ENCODE measurements at places on chromosomes 2 and 18.

- DNase-seq, result no peak
Observed at GRCh38 chr2:15348045-15348444, 213.1 kb downstream of the NBAS start.

- no peak for DNase-seq
Observed at GRCh38 chr2:233689501-233689900, 3.2 kb upstream of the UGT1A6 start.

- peak; percentile 58 for DNase-seq
Observed at GRCh38 chr2:96138179-96139145, at the start of gene ASTL. ASTL (minus strand) TSS chr2:96138502; CDS start chr2:96138436, 66 bp downstream.

DNA sequence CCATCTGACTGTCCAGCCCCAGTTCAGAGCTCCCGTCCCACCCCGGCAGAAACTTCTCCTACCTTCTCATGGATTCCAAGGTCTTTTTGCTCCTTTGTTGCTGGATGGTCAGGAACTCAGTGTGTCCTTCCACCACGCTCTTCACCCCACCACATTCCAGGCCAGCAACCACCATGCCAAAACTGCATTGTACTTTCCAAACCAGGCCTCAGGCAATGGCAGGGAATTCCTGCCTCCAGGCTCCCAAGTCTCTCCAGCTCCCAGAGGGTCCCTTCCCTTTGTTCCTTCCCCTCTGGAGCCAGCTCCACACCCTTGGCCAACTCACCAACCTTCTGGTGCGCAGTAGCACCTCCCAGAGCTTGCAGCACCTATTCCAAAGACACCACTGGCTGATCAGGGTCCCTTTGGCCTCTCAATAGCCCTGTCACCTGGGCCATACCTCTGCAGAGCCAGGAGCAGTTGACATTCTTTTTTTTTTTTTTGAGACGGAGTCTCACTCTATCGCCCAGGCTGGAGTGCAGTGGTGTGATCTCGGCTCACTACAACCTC, 8.1 kb downstream of the CHMP1B start:
- DNase-seq, result no peak

DNA sequence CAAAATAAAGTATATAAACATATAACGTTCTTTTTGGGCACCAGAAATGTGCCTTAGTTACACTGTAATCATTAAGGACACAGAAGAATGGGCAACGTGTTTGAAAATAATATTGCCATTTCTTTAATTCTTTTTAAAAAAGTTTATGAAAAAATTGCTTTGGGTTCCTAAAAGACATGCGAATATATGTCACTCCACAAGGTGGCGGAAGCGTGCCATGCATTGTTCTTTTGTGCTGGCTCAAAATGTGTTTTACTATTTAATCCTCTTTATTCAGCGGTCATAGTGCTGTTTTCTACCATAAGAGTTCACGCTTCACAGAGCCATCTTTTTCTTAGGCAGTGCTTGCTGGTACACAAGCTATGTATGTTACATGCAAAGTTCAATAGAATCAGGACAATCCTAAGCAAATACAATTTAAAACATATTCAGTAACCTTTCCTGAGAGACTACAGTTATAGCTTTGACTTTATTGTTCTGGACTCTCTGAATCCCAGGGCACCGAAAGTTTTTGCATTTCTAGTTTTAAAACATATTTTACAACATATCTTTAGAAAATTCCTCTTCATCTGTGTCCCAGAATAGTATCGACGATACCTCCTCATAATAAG, 147.8 kb upstream of the ERBB4 start:
- DNase-seq, result peak; percentile 46

DNA sequence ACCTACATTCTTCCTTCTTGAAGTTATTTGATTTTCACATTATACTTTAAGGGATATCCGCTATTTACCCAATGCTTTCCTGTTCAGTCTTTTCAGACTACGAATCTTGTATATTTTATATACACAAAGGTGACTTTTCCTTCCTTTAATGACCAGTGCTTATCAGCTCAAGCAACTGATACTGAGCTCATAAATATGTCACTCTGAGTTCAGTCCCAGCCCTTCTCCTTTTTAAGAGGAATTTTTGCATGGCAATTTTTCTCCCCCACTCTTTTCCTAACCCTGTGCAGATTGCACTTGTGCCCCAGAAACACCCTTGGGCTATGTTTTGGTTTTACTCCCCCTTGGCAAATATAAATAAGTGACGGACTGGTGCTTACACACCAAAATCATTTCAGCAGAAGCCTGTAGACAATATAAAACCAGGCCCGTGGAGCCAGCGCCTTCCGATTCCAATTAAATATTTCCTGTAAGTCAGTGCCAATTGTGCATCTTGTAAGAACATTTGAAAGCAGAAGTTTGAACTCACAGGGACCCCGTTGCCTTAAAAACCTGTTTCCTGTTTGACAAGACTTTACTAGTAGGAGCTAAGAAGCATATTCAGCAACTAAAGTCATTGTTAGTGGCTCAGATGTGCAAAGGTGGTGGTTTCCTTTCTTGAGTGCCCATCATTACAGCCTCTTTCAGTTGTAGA, 66.3 kb upstream of the GATA6 start:
- DNase-seq, result no peak

DNA sequence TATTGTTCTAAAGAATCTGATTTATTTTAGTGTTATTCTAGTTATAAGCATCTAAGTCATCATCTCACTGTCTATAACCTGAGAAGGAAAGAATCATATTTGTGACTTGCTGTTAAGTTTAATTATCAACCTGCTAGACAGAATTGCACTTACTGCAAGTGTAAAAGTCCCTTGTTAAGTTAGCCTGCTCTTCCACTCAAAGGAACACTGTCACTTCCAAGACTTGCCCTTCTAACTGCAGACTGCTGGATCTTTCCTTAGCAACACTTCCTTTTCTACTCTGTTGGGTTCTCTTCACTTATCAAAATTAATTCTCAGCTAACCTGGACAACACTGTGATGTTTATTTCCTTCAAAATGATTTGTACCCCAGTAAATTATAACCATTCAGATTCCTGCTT, 323.2 kb upstream of the TFPI start:
- no peak for DNase-seq

DNA sequence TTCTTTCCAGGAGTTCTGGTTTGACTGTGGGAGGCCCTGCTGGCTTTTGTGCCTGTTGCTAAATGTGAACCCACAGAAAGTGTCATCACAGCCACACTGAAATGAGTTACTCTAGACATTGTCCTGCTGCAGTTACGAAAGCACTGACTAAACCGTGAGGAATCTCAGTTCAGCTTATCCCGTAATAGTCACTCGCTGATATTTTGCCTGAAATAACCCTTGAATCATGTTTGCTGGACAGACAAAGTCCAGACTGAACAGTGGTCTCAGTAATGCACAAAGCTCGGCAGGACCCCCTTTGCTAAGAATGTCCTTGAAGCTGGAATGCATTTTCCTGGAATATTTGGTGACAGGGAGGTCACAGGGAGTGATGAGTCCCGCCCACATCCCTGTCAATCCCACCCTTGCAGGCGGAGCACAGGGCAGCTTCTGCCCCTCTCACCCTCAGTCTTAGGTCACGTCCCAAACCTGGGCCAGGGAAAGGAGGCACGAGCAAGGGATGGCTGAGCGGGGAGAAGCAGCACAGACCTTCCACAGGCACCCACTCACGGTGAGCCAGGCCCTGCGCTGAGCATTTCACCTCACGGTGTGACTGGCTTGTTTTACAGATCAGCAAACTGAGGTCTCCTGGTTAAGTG, 53.4 kb downstream of the ADI1 start:
- no peak for DNase-seq

GRCh38 chr2:14910654-14911053, 278.1 kb downstream of the LRATD1 start:
- DNase-seq, result no peak

DNA sequence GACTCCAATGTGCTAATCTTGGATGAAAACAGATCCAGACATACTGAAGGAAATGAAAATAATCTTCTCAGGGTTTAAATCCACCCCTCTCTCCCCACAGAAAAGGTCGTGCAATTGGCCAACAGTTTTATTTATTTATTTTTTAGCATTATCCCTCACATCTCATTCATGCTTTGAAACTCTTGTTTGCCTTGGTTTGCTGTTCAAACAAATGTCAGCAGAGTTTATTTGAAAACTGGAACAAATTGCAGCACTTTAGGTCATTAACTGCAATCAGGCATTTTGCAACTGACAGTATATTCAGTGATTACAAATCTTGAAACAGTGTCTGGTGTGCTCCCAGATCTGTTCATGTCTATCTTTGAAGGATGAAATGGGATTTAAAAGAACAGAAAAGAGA, 220.6 kb downstream of the SLC4A10 start:
- DNase-seq, result no peak

GRCh38 chr2:101341421-101341820, 32.9 kb upstream of the RNF149 start:
- DNase-seq, result no peak

GRCh38 chr2:161391737-161392506, 24.2 kb upstream of the TBR1 start:
- DNase-seq, result no peak

GRCh38 chr2:66683599-66683998, 248.7 kb downstream of the MEIS1 start:
- no peak for DNase-seq

- no peak for DNase-seq
Observed at GRCh38 chr2:73895473-73895872, 2.7 kb downstream of the ACTG2 start.

DNA sequence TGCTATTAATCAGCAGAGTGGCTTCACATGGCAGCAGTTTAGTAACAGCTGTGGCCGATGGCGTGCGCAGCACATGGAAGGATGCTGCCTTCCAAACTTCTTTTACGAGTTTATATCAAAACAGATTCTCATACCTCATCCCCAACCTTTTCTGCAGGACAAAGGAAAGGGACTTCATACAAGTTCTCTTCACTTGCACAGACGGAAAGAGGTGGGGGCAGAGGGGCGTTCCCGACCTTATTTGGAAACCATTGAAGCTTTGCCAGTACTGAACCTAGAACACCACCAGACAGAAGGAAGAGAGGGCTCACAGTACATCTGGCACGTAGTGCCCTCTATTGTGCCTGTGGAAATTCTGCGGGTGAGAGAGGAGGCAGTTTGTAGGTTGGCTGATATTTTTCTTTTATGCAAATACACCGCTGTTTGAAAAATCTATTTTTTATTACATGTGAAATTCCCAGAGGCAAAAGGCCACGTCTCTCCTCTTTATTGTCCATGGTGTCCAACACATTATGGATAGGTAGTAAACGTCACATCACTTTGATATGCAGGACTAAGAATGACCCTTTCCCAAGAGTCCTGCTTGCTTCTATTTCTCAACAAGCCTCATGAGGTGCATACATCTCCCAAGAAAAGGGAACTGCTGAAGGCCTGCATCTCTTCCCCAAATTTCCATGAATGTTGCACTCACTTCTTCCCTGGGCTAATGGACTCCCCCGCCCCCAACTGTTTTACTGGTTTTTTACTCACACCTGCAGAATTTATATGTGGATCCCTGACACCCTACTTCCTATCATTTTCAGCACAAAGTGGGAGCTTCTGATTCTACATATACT, 31.3 kb downstream of the COLEC12 start:
- DNase-seq, result no peak

DNA sequence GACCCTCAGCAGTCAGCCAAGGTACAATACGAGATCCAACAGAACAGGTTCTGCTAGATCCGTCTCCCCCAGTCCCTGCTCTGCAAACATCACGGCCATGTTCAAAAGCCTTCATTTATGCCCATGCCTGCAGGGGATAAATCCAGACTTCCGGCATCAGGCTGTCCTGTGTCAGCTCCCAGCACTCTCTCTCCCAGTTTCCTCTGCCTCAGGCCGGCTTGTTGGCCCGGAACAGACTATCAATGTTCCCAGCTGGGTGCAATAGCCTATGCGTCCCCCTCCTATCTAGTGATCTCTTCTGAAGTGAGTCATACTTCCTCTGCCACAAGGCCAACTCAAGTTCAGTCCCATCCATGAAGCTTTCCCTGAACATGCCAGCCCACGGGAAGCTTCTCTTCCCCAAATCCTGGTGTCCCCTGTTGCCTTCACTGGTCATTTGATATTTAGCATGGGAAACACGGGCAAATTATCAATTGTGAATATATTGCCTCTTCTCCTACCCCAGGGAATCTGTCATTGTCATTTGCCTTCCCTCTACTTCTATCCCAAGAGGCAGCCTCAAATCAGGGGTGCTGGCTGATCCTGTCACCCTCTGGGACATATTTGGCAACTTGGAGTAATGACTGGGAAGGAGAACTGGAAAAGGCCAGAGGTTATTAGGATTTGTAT, 51.1 kb downstream of the CAPN13 start:
- no peak for DNase-seq

DNA sequence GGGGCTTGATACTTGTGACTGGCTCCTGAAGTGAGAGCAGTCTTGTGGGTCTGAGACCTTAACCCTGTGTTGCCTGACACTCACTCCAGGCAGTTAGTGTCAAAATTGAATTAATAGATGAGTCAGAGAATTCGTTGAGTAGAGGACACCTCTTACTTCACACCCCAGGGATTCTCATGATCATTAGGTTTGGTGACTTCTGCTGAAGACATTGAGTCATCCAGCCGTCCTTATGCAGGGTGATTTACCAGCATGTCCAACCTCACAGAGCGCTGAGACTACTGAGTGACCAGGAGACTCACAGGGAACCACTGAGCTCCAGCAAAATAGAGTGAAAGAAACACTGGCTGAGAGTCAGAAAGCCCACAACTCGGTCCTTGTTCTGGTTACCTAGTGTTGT, 36.0 kb upstream of the EVA1A start:
- no peak for DNase-seq

DNA sequence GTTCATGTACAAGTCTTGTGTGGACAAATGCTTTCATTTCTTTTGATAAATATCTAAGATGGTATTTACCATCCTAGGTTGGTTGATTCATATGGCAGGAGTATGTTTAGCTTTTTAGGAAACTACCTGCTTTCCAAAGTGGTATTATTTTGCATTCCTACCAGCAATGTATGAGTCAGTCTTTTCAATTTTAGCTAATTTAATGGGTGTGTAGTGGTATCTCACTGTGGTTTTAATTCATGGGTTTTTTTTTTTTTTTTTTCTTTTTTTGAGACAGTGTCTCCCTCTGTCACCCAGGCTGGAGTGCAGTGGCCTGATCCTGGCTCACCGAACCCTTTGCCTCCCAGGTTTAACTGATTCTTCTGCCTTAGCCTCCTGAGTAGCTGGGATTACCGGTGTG, 4.2 kb downstream of the ZNF512 start:
- no peak for DNase-seq

DNA sequence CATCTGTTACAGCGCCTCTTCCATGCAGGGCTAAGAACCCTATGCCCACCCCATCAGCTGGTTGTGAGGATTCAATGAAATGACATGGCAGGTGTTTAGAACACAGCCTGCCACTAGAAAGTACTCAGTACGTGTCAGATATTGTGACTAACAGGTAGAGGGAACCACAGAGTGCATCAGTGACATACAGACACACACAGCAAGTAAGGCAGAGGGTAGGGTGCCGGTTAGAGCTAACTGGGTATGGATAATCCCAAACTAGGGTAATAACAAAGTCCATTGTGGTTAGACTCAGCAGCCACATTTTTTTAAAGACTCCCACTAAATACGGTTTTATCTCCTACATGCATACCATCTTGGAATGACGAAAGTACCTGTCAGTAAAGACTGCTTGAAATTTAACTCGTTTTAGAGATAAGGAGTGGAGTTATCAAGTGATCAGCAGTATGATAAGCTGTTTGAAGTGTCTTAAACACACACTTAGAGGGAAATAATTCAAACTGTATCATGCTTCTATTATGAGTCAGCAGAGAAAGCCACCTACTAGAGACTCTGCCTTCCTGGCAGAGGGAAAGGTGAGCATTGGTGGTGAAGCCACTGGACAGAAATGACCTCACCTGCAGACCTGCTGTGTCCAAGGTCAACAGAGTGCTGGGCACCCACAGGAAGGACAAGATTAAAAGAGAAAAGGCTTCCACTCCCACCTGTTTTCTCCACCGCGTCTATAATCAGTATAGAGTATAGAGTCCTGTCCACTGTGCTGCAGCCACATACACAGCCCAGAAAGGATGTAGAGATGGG, 20.6 kb downstream of the MPPE1 start:
- no peak for DNase-seq
